AG04449 (cell line): ENCODE measurements at places on chromosomes 12 and 14.

GRCh38 chr12:26108915-26109314, 15.9 kb downstream of the BHLHE41 start:
- no peak for DNase-seq

- no peak for DNase-seq
Measured at GRCh38 chr12:125461831-125462230, 396.6 kb downstream of the AACS start.

DNA sequence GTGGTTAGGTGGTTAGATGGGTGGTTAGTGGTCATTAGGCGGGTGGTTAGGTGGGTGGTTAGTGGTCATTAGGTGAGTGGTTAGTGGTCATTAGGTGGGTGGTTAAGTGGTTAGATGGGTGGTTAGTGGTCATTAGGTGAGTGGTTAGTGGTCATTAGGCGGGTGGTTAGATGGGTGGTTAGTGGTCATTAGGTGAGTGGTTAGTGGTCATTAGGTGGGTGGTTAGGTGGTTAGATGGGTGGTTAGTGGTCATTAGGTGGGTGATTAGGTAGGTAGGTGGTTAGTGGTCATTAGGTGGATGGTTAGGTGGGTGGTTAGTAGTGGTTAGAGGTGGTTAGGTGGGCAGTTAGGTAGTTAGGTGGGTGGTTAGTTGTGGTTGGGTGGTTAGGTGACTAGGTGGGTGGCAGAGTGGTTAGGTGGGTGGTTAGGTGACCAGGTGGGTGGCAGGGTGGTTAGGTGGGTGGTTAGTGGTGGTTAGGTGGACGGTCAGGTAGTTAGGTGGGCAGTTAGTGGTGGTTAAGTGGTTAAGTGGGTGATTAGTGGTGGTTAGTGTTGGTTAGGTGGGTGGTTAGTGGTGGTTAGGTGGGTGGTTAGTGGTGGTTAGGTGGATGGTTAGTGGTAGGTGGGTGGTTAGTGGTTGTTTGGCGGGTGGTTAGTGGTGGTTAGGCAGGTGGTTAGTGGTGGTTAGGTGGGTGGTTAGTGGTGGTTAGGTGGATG, 8.0 kb upstream of the TMEM119 start:
- no peak for DNase-seq

- DNase-seq, result peak; percentile 19
Measured at GRCh38 chr14:37246427-37246829, 48.7 kb downstream of the MIPOL1 start.
